ENCODE measurements at places on chromosomes 11 and 22. TPM values are rescaled to one million over a fixed set of nuclear protein-coding genes. Genes with fewer than 3 reads are reported as not detected.

OR10S1 gene
- not detected for total RNA-seq

MB gene
- 0.26 TPM for total RNA-seq

TMPRSS4 gene
- total RNA-seq = not detected

KIF18A gene
- total RNA-seq = 2.8 TPM

OSM gene
- 30.7 TPM for total RNA-seq

SPI1 gene
- total RNA-seq = 1.1 TPM

OSBP2 gene
- total RNA-seq = 1.3 TPM

NLRP14 gene
- not detected for total RNA-seq

FGF3 gene
- total RNA-seq = not detected

ELMOD1 gene
- not detected for total RNA-seq

SLN gene
- not detected for total RNA-seq

GRCh38 chr11:77019976-77020595, 14.1 kb upstream of the B3GNT6 start:
- no peak for DNase-seq

DNA sequence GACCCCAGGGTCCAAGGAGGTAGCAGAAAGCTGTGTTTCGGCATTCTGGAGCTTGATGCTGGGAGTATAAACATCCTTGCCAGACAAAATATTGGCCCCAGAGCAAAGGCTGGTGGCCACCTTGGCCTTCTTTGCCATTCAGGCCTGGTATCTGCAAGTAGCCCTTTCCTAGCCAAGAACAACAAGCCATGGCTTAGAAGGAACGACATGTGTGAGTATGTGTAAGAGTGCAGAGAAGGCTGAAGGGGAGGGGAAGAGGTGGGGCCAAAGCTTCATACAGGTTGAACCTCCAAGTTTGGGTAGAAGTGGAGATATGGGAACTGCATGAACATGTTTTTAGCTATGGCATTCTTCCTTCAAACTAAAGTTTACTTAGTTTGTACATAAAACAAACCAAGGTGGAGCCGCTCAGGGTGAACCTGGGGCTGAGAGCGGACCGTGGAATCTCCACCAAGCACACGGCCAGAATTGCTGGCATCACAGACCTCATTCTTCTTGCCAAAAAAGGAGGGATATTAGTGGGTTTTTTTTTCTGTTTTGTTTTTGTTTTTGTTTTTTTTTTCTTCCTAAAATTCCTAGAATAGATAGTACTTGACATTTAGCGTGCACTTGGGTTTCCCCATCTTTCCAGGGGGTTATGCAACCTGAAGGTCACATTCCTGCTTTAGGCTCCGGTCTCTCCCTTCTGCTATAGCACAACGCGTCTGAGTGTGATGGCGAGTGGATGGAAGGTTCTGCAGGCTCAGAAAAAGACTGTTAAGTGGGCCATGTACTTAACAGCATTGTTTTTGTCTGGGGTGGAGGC, 70.9 kb downstream of the ADAMTS15 start:
- no peak for DNase-seq

- peak; percentile 10 for DNase-seq
Measured at GRCh38 chr11:63871962-63872799, 33.3 kb downstream of the MARK2 start.

DNA sequence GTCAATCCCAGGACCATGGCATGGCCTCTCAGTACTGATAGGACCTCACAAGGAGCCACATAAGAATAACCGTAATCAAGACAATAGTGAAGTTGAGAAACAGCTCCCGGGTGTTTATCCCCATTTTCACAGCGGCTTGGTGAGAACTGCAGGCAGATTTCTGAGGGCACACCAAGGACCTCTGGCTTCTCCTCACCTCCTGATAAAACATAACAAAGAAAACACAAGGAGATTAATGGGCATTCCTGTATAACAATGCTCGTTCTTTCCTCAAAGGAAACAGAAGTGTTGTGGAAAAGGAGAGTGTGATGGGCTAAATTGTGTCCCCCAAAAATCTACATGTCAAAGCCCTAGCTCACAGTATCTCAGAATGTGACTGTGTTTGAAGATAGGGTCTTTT, 4.0 kb downstream of the SLN start:
- DNase-seq = no peak

- DNase-seq = no peak
Measured at GRCh38 chr11:134558258-134558835, 146.3 kb upstream of the B3GAT1 start.

GRCh38 chr11:32464078-32464477, 28.7 kb upstream of the WT1 start:
- no peak for DNase-seq

DNA sequence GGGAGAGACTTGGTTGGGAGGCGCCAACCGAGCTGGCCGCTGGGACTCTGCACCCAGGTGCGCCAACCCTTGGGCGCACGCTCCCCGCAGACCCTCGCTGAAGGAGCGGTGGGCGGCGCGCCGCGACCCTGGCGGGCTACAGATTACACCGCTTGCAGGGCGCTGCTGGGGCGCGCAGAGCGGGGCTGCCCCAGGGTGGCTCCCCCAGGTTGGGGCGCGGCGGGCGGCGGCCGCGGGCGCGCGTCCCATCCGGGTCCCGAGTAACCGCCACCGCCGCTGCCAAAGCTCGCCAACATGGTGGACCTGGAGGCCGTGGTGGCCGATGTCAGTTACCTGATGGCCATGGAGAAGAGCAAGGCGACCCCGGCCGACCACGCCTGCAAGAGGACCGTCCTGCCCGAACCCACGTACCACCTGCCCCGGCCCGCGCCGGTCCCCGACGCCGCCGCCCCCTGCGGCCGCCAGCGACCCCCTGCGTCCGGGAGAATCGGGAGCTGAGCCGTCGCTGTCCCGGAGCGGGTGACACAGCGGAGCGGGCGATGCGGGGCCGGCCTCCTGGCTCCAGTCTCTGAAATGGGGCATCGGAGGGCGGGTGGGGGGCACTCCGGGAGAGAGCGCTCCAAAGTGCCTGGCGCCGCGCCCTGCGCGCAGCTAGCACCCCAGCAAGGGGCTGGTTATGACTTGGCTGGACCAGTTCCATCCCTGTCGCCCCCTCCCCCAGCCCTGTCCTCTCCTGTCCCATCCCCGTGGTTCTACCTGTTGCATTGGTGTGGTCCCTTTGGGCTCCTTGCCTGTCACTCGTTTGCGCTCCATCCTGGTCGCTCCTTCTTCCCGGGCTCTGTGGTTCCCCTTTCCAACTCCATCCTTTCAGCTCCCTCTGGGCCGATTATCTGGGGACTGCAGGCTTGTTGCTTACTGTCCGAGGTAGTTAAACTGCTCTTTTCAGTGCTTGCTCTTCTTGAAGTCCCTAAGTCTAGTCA, 143.3 kb upstream of the GRK3 start:
- DNase-seq = no peak

DNA sequence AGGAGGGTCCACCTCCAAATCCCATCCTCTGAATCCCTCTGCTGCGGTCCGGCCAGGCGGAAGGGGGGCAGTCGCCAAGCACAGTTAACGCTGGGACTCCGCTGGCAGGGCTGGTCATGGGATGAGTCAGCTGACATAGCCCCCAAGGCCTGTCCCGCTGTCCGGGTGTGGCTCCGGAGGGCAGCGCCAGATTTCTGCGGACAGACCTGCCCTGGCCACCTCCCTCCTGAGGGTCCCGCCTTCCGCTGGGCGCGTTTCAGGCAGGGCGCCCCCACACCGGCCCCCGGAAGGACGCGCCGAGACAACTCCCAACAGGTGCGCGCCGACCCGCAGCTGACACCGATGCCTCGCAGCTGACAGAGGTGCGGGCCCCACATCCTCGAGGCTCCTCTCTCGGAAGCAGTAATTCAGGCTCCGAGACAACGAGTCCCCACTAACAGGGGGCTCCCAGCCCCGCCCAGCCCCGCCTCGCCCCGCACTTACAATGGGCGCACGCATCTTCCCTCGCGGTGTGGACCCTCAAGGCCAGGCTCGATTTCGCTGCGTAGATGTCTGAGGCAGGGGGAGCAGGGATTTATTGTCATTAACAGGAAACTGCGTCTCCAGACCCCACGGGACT, 607 bp downstream of the PLAAT3 start:
- DNase-seq = peak; percentile 17

GRCh38 chr11:115081972-115082371, 403.6 kb downstream of the NXPE2 start:
- DNase-seq = no peak

DNA sequence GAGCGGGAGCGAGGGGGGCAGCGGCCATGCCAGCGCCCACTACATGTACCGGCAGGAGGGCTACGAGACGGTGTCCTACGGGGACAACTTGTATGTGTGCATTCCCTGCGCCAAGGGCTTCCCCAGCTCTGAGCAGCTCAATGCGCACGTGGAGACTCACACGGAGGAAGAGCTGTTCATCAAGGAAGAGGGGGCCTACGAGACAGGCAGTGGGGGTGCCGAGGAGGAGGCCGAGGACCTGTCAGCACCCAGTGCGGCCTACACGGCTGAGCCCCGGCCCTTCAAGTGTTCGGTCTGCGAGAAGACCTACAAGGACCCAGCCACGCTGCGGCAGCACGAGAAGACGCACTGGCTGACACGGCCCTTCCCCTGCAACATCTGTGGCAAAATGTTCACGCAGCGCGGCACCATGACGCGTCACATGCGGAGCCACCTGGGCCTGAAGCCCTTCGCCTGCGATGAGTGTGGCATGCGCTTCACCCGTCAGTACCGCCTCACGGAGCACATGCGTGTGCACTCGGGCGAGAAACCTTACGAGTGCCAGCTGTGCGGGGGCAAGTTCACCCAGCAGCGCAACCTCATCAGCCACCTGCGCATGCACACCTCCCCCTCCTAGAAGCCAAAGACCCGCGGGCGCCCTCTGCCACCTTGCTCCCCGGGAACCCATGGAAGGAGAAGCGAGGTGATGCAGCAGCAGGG, 20.9 kb upstream of the TMEM191C start:
- DNase-seq = no peak

GRCh38 chr11:102168481-102168880, 58.2 kb downstream of the YAP1 start:
- no peak for DNase-seq

DNA sequence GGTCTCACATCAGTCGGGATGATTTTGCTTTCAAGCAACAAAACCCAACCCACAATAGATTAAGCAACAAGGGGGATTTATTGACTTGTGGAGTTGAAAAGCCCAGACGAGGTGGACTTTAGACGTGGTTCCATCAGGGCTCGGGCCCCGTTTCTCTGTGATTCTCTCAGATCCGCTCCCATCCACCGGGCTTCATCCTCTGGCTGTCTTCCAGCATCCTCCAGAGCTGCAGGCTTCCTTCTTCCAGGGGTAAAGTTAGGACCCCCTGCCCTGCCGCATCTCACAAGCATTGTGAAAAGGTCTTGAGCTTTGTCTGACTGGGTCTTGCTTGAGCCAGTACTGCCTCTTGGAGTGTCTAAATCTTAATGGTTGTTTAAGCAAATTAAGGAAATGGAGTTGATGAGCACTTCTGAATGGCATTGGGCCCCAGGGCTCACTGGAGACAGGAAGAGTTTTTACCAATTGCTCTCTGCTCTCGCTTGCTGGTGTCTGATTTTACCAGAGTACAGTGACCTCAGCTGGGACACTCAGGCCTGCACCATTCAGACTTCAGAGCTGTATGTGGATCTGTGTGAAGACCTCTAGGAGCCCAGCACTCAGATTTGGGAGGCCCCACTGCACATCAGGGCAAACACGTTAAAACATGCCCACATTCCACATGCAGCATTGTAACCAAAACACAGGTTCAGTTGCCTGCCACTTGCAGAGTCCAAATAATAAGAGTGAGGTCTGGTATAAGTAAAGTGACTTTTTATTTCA, 13.5 kb upstream of the FTH1 start:
- DNase-seq = no peak

GRCh38 chr11:2310073-2310785, 8.4 kb downstream of the TSPAN32 start:
- DNase-seq = no peak

GRCh38 chr11:88553204-88553603, 215.7 kb upstream of the CTSC start:
- DNase-seq = no peak

- no peak for DNase-seq
Measured at GRCh38 chr11:119504371-119504770, 81.4 kb upstream of the THY1 start.

DNA sequence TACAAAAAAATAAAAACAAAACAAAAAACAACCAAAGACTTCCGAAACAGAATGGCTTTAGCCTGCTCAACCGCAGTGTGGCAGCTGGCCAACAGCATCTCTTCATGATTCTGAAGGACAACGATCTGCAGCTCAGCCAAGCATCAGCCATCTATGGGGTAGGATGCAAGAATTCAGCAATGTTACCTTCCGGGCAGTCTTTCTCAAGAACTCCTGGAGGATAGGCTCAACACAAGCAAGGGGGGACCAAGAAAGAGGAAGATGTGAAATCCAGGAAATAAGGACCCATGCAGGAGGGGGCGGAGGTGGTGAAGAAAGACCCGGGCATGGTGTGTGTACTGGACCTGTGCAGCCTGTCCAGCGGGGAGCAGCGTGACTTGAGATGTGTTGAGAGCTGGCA, 3.5 kb upstream of the TSPO start:
- no peak for DNase-seq

- no peak for DNase-seq
Measured at GRCh38 chr11:69210310-69211035, 54.7 kb downstream of the SMIM38 start.

DNA sequence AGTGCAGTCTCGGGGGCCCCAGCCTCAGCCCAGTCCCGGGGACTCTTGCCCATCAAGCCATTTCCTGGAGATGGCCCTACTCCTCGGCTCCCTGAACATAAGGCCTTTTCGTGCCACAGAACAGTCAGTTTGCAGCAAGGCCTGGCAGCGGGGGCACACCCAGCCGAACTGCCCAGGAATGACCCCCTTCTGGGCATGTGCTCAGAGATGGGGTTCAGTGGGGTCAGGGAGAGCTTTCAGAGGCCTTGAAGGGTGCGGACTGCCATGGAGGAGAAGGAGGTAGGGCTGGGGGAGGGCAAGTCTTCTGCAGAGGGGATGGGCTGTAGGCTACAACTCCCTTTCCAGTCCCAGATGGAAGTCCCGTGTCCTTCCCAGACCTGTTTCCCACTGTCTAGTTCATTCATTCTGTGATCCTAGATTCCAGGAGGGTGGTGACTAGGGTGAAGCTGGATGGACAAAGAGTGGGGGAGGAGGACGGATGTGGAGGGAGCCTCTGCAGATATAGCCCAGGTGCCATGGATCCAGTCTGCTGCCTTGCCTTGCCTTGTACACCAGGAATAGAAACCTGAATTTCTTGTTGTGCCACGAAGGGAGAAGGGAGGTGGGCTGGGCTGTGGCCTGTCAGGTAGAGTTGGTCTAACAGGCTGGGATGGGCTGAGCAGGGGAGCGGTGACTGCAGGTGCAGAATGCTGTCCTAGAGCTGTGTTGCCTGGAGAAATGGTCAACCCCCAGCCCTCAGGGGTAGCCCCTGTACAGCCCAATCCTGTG, 14.2 kb upstream of the OMP start:
- no peak for DNase-seq

GRCh38 chr22:39316440-39317083, 2.9 kb downstream of the RPL3 start:
- peak; percentile 72 for DNase-seq

Measured in activated T-cell treated with anti-CD3 and anti-CD28 coated beads, Interleukin-2, amount 50 U/mL, for 4 hours (primary cell).